Left colon (tissue), 2 donors: ENCODE measurements at places on chromosomes 13 and 19. TPM values are rescaled to one million over a fixed set of nuclear protein-coding genes. Genes with fewer than 3 reads are reported as not detected.

The OR10H1 gene
- total RNA-seq, result not detected

GRCh38 chr13:23866420-23867026 is 22.7 kb downstream of the MIPEP start:
- DNase-seq, result no peak

The ZNF723 gene
- not detected for total RNA-seq

DNA sequence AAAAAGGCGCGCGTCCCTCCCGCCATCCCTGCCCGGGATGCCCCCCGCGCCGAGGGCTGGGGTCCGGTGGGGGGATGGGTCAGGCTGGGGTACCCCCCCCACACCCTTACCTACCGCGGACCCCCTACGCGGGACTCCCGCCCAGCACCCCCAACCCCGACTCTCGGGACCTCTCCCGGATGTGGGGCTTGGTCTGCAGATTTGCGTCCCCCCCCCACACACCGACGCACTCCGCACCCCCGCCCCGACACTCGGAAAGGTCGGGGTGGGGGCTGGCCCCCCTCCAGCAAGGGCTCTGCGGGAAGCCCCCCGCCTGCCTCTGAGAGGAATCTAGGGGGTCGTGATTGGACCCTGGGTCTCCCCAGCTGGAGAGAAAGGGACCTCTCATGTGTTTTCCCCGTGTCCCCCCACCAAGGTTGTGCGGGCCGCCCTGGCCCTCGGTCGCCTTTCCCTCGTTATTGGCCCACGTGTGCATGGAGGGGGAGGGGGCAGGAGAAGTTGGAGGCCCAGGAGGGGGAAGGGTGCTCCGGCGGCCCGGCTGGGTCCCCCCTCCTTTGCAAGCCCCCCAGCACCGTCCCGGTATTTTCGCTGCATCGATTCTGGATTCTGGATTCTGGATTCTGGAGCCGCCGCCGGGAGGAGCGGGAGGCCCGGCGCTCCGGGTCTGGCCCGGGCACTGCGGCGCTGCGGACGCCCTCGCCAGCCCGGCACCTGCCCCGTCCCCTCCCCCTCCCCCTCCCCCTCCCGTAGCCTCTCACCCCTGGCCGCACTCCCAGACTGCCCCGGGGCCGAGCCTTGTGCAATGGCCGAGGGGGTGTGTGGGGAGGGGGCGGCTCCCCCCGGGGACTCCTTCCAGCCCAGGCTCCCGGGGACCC is 607 bp downstream of the NFIC start:
- DNase-seq, result no peak

The LRRC63 gene
- not detected for total RNA-seq

The MBD3L2 gene
- not detected for total RNA-seq

- no peak for DNase-seq
These were observed 2.5 kb downstream of the PALM start for GRCh38 chr19:711254-711653.

DNA sequence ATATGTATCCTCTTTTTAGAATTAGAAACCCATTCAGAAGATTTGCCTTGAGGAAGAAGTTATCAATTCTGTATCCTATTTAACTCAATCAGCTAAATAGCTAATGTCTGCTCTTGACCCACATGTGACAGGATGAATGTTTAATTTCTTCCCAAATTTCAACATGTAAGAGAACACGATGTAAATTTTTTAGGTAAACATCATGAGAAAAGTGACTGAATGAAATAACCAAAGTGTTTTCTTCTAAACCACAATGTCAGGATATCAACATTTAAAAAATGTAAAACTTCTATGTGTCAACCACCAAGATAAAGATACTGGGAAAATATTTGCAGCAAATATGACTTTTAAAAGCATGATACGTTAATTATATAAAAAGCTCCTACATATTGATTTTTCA is 302.4 kb downstream of the DCT start:
- no peak for DNase-seq

The RPL36 gene
- 759 TPM for total RNA-seq

DNA sequence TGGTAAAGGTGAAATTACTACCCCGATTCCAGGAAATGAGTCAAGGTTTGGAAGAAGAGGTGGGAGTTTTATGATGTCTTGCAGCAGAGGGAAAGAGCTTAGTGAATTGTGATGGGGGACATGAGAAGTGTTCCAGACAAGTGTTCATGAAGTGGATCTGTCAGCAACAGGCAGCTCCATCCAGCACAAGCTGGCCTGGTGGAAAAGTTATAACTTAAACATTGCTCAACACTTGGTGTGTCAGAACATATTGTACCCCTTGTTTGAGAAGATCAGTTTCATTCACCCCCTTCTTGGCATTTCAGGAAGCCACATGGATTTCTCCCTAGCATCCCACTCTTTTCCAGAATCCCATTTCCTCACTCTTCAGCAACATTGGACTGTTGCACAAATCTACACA is 222.0 kb downstream of the B3GLCT start:
- DNase-seq, result no peak

The ANKLE1 gene
- 0.22 TPM for total RNA-seq

GRCh38 chr13:23541221-23541824 is 28.9 kb upstream of the TNFRSF19 start:
- no peak for DNase-seq

The CEACAM16 gene
- total RNA-seq, result 0.45 TPM

- DNase-seq, result no peak
These were observed 1.1 kb downstream of the SLITRK1 start for GRCh38 chr13:83881140-83881684.

- DNase-seq, result peak; percentile 79
These were observed 9.4 kb downstream of the SIRT6 start for GRCh38 chr19:4172861-4173473.

The NTF4 gene
- total RNA-seq, result not detected

DNA sequence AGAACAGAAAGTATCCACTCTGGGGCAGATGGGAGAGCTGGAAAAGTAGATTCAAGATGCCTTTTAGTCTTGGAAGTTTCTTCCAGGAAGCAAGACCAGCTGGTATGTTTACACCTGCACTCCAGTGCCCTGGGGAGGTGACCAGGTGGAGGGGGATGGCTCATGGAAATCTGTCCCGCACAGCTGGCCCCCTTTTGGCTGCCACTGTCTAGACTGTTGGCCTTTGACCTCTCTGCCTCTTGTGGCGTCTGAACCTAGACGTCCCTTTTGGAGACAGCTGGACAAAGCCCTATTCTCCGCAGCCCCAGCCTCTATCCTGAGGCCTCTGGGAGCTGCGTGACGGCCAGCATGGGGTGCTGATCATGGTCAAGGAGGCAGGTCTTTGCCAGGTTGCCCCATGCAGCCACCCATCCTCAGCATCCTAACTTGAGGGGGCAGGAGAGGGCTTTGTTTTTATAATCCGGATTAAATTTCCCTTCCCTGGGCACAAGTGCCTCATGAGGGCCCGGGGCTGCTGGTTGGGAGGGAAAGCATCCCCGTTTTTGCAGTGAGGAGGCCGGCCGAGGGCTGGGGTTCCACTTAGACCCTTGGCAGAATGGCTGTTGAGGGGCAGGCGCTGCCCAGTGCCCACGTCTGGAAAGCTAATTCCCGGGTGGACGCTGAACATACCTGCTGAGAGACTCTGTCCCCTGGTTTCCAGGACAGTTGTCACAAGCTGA is 17.3 kb upstream of the GDF15 start:
- DNase-seq, result no peak

The ELSPBP1 gene
- not detected for total RNA-seq

The MOB3A gene
- total RNA-seq, result 48.4 TPM

GRCh38 chr13:41835871-41836270 is 125.0 kb downstream of the VWA8 start:
- DNase-seq, result no peak

- DNase-seq, result peak; percentile 75
These were observed 1.1 kb downstream of the HSPB6 start for GRCh38 chr19:35755550-35756376.

DNA sequence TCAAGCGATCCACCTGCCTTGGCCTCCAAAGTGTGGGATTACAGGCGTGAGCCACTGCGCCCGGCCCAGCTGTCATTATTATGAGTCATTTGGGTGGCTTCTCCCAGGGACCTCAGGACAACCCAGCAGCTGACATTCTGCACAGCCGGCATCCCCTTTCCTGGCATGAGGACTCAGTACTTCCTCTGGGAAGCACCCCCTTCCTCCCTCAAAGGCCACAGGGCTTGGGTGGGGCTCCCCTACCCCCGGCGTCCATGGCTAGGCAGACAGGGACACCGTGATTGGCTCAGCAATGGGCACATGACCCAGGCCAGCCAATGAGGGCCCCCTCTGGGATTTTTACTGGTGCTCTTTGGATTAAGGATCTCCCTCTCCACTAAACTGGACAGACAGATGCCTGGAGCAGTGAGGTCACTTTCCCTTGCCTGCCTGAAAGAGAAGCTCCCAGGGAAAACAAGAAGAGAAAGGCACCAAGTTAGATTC is 6.0 kb downstream of the KANK2 start:
- DNase-seq, result peak; percentile 66

- no peak for DNase-seq
These were observed 718.5 kb downstream of the EFNB2 start for GRCh38 chr13:105816994-105817393.

DNA sequence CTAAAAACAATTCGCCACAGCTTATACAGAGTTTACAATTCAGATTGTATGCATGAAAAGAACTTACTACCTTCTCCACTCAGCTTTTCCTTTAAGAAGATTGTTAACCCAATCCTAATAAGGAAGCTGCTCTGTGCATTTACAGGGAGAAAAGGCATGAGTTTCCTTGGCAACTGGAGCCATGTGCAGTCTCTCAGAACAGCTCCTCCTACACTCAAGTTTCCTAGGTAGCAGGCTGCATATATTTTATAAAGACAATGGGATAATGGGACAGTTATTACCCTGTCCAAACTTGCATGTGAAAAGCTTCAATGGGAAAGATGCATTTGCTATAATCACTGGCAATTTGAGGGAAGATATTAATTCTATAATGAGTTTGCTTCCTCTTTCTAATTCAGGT is 125.5 kb upstream of the TRPC4 start:
- DNase-seq, result no peak

DNA sequence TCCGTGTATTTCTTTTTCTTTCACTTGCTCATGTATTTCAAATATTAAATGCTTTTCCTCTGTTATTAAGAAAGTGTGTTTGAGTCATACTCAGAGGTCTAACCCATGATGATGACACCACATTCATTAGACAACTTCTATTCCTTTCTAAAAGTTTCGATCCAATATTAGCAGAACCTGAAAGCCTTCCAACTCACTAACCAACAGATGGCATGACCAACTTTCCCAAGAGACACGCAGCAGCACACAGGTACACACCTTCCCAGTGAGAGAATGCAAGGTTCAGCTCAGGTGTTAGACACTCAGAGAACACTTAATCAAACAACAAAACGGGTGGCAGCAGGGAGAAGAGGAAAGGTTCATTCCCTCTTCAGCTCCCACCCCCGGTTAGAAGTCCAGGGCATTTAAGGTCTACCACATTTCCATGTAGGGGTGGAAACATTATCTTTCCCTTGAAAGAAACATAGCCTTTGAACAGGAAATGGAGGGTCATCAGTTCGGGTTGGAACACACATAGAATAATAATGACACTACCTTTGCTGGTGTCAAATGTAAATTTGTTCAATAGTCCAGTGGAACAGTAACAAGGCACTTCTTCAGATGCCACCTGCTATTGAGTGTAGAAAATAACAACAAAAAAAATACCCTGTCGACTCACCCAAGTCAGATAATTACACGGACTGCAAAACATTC is 404.2 kb downstream of the COG6 start:
- DNase-seq, result no peak

GRCh38 chr19:42086770-42087550 is 11.0 kb downstream of the ZNF574 start:
- no peak for DNase-seq

GRCh38 chr13:61685682-61686012 is 270.0 kb upstream of the PCDH20 start:
- DNase-seq, result no peak

DNA sequence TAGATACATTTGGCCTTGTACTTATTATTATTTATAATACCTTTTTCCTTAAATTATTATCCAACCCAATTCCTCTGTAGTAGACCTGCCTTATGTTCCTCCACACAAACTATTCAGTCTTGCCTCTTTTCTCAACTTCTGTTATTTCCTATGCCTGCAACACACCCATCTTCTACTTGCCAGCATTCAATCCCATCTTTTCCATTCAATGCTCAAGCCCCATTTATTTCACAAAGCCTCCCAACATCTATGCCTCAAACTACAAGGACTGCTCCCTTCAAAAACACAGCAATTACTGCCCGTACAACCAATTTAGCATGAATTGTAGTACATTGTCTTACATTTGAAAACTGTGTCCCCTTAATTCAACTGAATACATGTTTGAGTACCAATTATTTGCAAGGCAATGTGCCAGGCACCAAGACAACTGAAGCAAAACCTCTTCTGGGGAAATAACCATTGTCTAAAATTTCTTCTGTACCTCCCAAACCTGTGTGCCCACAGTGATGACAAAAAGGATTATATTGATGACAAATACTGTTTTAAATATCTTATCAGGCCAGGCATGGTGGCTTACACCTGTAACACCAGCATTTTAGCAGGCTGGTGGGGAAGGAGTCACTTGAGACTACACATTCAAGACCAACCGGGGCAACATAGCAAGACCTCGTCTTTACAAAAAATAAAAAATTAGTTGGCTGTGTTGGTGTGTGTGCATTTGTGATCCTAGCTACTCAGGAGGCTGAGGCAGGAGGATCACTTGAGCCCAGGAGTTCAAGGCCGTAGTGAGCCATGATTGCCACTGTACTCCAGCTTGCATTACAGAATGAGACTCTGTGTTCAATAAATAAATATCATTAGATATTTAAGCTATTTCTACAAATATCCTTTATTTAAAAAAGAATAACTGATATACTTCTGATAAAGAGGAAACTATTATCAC is 35.1 kb downstream of the ELF1 start:
- DNase-seq, result no peak

The CHAF1A gene
- total RNA-seq, result 15.5 TPM

The RGS9BP gene
- 0.11 TPM for total RNA-seq

- no peak for DNase-seq
These were observed 78.3 kb downstream of the CYSLTR2 start for GRCh38 chr13:48731957-48732569.

- peak; percentile 88 for DNase-seq
These were observed 2.5 kb upstream of the ZNF121 start for GRCh38 chr19:9586764-9587163.

- DNase-seq, result no peak
These were observed 113.2 kb downstream of the MYCBP2 start for GRCh38 chr13:77213644-77214043.

The NPAS1 gene
- total RNA-seq, result 0.37 TPM

The ZNF256 gene
- 3.0 TPM for total RNA-seq

DNA sequence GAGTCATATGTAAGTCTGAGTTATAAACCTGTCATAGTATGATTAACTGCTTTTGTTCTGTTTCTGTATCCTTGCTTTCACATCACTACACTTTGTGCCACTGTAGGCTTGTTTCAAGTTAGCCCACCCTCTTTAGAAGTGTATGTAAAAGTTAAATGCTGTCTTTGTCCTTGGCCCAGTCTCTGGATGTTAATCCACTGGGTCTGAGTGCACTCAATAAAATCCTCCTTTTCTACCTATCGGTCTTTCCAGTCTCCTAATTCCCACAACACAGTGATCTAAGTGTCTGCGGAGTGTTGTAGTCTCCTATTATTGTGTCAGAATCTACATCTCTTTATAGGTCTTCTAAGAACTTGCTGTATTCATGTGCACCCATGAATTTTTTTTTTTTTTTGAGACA is 14.1 kb downstream of the ZNF429 start:
- DNase-seq, result no peak

The PSG6 gene
- not detected for total RNA-seq
